IPS DF 6.9 (cell line): ENCODE measurements at places on chromosomes 2 and 18.

- no peak for DNase-seq
Measured at GRCh38 chr18:26821181-26821580, 44.3 kb downstream of the AQP4 start.

DNA sequence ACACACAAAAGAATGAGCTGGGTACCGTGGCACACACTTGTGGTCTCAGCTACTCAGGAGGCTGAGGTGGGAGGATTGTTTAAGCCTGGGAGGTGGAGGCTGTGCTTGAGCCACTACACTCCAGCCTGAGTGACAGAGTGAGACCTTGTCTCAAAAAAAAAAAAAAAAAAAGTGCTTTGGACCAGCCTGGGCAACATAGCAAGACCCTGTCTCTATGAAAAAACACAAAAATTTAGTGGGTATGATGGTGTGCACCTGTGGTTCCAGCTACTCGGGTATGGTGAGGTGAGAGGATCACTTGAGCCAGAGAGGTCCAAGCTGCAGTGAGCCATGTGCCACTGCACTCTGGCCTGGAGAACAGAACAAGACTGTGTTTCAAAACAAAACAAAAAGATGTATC is 10.4 kb downstream of the ZNF512 start:
- DNase-seq, result no peak

DNA sequence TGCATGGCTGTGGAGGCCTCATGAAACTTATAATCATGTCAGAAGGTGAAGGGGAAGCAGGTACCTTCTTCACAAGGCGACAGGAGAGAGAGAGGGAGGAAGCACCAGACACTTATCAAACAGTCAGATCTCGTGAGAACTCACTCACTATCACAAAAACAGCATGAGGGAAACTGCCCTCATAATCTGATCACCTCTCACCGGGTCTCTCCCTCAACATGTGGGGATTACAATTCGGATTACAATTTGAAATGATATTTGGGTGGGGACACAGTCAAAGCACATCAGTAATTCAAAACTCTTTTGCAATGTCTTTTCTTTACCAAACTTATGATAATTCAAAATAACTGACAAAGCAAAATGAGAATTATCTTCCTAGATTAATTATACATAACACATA is 8.5 kb upstream of the CCDC68 start:
- no peak for DNase-seq

- no peak for DNase-seq
Measured at GRCh38 chr2:85273738-85274731, 53.8 kb downstream of the TGOLN2 start.

GRCh38 chr2:43333656-43334144 is 107.3 kb upstream of the ZFP36L2 start:
- no peak for DNase-seq

GRCh38 chr2:197042739-197043196 is 116.3 kb upstream of the PGAP1 start:
- DNase-seq, result no peak

DNA sequence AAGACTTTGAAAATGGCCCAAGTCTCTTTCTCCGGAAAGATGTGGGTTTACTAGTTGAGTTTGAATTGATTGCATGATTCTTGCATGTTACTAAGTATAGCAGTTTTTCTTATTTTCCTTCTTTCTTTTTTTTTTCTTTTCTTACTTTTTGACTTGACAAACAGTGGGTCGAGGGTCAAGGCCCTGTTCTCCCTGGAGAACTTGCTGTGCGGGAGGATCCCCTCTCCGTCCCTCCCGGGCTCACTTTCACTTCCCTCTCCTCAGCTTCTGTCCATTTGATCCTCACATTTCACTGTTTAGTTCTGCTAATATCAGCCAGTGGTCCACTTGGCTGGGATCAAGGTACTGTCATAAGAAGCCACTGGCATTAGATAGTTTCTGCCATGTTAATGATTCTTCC is 767.4 kb downstream of the TDRD15 start:
- DNase-seq, result no peak

- no peak for DNase-seq
Measured at GRCh38 chr2:71705171-71705960, 252.0 kb downstream of the DYSF start.

DNA sequence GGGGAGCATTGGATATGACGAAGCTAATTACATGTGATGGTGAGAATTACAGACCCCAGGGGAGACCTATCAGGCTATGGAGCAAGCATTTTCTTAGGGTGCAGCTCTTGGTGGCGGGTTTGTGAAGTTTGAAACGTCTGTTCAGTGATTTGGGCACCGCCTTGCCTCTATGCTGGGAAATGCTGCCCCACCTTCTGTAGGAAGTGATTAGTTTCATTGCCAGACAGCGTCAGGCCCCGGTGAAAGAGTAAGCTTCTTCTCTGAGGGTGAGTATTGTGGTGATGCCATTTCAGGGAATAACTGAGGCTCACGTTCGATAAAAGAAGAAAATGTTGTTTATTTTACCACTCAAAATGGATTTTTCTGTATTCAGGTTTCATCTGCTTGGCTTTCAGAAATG is 186.2 kb upstream of the CDH2 start:
- no peak for DNase-seq

DNA sequence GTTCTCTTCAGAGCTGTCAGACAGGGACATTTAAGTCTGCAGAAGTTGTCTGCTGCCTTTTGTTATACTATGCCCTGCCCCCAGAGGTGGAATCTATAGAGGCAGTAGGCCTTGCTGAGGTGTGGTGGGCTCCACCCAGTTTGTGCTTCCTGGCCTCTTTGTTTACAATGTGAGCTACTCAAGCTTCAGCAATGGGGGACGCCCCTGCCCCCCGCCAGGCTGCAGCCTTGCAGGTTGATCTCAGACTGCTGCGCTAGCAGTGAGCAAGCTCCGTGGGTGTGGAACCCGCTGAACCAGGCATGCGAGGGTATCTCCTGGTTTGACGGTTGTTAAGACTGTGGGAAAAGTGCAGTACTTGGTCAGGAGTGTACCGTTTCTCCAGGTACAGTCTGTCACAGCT is 24.0 kb upstream of the PAIP2B start:
- DNase-seq, result no peak

DNA sequence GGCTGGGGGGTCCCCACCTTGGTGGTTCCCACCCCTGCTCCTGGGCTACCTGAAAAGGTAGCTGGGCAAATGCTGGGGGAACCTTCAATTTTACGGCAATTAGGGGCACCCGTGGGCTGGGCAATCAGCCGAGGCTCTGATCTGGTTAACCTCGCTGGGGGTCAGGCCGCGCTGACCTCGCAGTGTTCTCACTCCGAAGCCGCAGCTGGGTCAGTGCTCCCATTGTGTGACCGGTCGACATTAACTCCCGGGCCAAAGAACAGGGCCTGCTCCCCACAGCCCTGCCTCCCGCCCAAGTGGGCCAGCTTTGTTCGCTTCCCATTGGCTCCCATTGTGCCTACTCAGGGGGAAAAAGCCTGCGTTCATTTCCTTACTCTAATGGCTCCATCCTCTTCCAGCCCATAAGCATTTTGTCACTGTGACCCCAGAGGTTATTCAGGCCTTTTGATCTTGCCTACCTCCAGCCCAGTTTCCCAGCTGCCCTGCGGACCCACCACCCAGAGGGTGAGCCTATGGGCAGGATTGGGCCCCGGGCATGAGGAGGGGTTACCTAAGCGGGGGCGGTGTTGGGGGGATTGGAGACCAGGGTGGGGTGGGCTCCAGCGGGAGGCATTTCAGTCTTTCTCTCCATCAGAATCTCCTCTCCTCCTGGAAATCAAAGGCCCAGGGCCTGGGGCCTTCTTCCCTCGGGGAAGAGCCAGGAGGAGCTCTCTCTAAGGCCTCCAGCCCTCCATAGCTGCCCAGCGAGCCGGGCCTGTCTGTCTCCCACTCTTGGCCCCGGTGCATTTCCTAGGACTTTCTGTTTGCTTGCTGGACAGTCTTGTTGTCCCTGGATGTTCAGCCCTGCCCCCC is 90.1 kb downstream of the MYCN start:
- DNase-seq, result no peak

- no peak for DNase-seq
Measured at GRCh38 chr18:26566874-26567555, 18.7 kb upstream of the KCTD1 start.

- no peak for DNase-seq
Measured at GRCh38 chr2:131016826-131017741, 76.2 kb downstream of the FAM168B start.

DNA sequence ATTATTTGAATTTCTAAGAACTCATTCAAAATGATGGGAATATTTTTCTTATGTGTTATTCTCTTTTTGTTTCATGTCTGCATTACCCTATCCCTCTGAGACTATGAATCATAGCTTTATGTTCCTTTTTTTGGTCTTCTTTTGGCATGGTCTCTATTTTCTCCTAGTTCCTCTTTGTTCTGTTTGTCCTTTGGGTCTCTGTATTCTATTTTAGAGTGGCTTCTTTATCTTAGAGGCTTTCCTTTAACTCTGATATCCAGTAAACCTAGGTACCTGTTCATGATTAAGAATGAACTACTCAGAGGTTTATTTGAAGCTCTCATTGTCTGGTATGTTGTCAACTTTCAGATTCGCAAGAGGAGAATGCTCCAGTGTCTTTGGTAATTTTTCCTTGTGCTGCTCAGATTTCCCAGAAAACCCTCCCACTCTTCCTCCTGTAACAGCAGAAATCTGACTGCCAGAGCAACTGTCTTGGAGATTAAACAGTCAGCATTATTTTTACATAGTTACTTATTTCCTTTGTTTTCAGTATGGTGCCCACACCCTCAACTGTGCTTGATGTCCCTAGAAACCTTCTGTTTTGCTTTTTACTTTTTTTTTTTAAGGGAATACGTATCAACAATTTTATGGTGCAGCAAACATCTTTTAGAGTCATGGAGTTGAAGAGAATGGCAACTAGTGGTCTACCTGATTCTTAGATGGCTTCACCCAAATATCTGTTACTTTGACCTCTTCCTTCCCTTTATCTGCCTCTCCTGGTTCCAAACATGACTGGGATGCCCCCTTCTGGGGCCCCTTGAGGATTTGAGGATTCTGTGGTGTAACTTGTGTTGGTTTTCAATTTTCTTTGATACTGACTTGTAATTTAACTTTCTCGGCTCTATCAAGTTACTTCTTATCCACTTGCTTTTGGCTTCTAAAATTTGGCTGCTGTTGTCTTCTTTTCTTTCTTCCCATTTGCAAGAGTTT is 92.0 kb downstream of the DPP10 start:
- no peak for DNase-seq

DNA sequence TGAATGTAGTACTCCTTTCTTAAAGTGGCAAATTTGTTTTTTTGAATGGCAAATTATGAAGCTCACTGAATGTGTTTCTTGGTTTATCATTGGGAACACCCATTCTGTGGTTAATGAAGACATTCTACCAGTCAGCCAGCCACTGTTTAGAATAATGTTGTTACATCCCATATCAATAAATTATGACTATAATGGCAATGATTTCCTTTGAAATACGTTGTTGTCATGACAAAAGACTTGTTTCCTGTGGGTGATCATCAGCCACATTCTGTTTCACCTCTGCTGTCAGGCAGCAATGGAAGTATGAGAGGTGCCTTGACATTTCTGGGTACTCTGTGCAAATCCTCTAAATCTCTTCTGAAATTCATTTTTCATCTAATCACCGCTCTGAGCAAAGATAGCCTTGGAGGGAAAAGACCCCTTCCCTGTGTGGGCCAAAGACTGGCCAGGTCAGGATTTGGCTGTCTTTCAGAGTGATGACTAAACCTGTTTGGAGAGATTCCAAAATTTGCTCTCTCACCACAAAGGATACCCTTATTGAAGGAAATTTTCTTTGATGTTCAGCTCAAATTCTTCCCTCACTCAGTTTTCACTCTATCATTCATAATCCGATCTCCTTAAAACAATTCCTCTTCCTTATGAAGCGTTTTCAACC is 869.2 kb downstream of the BCL11A start:
- DNase-seq, result no peak

- DNase-seq, result no peak
Measured at GRCh38 chr2:97992836-97993825, 2.6 kb downstream of the TMEM131 start.

DNA sequence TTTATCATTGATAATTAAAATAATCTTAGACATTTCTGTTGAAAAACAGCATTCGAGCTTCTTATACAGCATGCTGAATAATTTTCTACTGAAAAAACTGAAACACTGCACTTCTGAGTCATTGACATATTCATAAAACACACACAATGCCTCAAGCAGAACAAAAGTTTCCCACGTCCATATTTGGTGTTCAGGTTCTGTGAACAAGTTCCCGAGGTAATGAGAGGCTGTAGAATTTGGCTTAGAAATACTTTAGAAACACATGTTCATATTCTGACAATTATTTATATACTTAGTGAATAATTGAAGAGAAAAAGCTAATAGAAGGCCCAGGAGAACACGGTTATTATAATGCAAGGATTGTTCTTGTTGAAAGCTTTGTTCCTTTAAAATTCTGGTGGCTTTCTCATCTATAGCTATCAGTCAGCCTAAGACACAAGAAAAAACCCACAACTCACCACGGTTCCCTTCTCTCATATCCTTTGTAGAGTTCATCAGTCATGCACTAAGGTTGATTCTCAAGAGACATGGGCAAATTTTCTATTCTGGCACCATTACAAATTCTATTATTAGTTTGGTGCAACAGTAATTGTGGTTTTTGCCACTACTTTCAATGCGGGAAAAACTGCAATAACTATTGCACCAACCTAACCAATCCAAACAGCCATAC is 194.4 kb downstream of the TMX3 start:
- no peak for DNase-seq

- no peak for DNase-seq
Measured at GRCh38 chr18:23341383-23341782, 111.7 kb upstream of the RIOK3 start.

GRCh38 chr2:168241208-168241607 is 6.2 kb downstream of the STK39 start:
- no peak for DNase-seq

GRCh38 chr18:26631135-26631534 is 82.8 kb upstream of the KCTD1 start:
- DNase-seq, result no peak
